SK-N-MC (cell line): ENCODE measurements at places on chromosomes 4 and X.
A peak's percentile ranks its signal among the peaks of the same experiment; 100 is the strongest.

GRCh38 chr4:71945791-71946190, 86.0 kb upstream of the NPFFR2 start:
- no peak for DNase-seq

GRCh38 chr4:87848622-87849351, 16.0 kb downstream of the MEPE start:
- DNase-seq: peak; percentile 56

DNA sequence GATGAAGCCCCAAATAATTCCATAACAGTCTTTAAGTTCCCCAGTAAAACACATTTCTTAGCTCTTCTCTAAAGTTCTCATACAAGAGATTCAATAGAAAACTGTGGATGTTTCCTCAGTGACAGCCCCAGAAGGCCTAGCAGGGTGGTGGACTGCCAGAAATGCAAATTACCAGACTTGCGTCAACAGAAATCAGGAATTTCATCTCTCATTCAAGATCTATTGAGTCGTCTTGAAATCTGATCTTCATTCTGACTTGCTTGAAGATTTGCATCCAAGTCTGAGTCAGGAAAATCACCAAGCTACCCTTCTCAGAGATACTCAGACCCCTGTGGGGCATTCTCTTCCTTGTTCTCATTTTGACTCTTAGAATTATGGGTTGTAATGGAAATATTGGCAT, 68.9 kb upstream of the NDP start:
- DNase-seq: no peak

DNA sequence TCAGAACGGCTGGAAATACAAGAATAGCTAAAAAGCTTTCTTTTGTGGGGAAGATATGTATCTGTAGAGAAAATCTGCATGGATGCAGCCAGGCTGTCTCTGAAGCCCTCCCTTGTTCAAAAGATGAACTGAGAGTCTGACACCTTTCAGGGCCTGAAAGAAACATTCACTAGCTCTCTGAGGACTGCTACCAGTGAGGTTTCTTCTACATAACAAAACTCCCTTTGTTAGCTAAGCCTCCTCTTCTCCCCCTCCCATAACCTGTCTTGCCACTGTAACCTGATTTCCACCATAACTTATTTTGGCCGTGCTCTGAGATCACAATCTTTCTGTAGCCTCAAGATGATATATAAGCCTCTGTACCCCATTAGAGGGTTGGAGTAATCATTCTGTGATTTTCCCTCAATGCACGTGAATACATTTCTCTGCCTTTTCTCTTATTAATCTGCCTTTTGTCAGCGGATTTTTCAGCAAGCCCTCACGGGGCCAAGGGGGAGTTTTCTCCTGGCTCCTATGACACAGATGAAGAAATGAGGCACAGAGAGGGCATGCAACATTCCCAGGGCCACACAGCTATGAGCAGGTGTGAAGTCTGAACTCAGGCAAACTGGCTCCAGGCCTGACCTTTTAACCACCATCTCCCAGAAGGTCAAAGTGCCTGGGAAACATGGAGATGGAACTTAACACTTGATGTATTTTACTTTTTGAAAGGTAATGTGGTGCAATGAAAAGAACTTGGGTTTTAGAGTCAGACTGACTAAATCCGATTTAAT, 161.6 kb upstream of the PRDX4 start:
- no peak for DNase-seq

GRCh38 chr4:22680065-22680642, 12.6 kb upstream of the GBA3 start:
- DNase-seq: no peak

DNA sequence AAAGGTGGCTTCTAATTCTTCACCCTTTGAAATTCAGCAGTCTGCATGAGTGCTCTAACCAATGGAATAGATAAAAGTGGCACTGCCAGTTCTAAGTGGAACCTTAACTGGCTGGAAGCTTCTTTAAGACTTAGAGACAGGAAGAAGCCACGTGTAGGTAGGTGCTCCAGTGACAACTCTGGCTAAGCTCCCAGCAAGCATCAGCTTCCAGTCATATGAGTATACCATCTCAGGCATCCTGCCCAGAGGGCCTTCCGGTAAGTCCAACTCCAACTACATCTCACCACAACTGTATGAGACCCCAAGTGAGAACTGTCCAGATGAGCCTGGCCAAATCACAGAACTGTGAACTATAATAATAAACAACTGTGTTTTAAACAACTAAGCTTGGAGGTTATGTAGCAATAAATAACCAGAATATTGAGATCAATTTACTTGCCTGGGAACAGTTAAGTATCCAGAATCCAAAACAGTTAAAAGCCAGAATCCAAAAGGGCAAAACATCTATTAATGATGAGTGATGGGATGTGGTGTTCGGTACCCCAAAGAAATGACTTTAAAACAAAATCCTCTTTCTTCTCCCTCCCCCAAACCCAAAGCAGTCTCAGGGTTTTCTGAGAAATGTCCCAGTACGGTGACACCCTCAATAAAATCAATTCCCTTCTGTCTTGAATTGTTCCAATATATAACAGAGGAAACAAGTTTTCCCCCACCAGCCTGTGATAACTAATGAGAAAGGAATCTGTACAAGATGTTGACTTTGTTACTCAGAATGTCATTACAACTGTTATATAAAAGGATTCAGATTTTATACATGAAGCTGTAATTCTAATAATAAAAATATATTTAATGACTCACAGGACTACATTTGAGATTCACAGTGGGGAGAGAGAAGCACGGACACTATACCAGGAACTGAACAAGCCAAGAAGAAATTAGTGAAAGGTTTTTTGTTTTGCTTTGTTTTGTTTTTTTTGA, 4.2 kb downstream of the TSPAN5 start:
- no peak for DNase-seq

GRCh38 chrX:48972220-48973164, 848 bp upstream of the KCND1 start:
- DNase-seq: no peak

- DNase-seq: no peak
These were observed 240.7 kb upstream of the TRAM1L1 start for GRCh38 chr4:117326091-117326490.

DNA sequence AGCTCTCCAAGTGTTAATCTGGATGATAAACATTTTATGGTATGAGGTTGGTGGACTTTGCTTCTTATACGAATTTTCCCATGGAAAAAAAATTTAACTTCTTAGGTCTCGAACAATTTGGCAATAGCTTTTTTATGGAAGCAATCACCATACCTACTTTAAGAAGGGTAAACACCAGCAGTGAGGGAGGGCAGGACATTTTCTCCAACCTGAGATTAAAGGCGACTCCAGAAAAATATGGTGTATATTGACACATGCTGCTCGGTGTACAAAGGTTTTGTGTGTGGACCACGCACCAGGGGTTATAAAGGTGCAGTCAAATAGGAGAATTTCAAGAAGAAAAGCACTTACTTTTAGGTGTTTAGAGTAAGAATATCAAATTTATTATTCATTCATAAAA, 34.2 kb upstream of the SULT1E1 start:
- DNase-seq: no peak

DNA sequence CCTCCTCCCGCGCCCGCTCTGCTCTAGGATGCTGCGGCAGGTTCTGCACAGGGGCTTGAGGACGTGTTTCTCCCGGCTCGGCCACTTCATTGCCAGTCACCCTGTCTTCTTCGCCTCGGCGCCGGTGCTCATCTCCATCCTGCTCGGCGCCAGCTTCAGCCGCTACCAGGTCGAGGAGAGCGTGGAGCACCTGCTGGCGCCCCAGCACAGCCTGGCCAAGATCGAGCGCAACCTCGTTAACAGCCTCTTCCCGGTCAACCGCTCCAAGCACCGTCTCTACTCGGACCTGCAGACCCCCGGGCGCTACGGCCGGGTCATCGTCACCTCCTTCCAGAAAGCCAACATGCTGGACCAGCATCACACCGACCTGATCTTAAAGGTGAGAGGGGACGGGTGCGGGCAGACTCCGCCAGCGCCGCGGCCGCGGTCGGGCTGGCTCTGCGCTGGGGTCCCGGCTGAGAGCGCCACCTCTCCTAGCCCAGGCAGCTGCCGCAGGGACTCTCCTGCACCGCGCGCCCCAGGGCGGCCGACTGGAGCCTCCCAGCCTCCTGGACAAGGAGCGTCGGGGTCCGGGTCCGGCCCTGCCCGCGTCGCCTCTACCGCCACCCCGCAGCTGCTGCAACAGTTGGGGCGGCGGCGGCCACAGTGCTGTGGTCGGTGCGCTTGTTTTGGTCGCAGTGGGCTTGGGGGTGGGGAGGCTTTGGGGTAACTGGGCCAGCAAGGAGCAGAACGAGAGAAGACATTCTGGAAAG, at the start of gene PTCHD1:
PTCHD1 (plus strand) TSS at position 2 of the 752 bp plus-strand sequence; CDS start at position 29, 27 bp downstream.
- DNase-seq: no peak

- no peak for DNase-seq
These were observed 81.4 kb upstream of the ACSL1 start for GRCh38 chr4:184907216-184907615.

DNA sequence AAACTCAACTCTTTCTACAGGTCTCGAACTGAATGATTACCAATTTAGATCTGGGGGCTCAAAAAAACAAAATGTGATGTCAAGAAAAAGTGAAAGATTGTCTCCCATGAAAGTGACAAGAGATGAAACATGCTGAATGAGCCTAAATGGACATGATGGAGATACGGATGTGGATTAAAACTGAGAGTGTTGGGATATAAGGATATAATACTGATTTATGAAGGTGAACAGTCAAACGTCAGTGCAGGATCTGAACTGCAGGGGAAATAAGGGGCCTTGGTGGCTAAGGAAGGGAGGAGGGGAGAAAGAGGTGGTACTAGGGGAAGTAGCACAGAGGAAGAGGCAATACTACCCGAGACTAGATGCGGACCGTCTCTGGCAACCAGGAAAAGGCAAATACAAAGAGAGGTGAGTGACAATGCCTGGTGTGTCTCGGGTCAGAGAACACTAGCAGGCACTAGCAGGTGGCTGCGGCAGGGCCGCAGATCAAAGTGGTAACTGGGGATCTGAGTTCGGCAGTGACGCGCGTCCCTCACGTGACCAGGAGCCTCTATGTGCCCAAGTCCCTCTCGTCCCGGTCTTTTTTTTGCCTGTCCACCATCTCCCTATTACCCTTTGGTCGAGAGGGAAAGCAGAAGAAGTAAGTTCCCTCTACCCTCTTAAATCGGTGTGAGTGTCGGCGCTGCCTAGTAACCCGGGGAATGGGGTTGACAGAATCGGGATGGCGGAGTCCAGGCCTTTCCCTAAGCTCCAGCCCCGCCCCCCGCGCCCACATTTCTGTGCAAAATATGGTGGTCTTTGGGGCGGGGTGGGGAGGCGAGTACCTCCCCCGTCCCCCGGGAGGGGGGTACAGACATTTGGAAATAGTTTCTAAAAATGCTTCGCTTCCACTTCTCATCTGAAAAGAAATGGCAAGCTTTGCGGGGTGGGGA, at the start of gene TCEAL1:
TCEAL1 (plus strand) TSS at position 590 of the 932 bp plus-strand sequence. CDS start 942 bp downstream, outside the sequence.
- DNase-seq: no peak

DNA sequence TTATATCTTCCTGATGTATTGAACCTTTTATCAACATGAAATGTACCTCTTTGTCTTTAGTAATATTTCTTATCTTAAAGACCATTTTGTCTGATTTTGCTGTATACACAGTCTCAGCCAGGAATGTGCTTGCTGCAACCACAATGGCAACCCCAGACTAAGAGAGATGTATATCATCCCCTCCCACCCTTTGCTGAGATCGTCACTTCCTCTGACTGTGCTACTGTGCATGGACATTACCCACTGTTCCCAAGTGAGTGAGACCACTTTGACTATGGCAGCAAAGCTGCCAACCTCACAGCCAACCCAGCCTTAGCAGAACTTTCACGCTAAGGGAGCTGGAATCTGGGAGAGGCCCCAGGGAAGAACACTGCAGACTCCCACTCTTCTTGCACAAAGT, 46.0 kb downstream of the EIF2S3 start:
- DNase-seq: no peak

DNA sequence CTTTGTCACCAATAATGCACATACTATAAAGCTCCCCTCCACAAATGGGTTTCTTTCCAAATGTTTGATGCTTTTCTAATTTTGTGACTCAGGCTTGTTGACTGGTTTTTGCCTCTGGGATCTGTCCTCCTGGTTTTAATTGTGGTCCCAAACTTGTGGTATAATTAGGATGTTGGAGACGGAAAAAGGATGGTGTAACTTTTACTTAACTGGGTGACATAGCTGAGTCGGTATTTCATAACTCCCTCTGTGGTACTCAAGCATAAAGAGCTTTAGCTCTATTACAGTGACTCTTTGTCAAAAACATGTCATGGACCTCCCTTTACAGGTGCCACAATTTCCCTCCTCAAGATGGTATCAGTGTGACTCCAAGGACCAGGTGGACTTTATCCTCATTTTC, 119.7 kb upstream of the RBPJ start:
- DNase-seq: no peak

DNA sequence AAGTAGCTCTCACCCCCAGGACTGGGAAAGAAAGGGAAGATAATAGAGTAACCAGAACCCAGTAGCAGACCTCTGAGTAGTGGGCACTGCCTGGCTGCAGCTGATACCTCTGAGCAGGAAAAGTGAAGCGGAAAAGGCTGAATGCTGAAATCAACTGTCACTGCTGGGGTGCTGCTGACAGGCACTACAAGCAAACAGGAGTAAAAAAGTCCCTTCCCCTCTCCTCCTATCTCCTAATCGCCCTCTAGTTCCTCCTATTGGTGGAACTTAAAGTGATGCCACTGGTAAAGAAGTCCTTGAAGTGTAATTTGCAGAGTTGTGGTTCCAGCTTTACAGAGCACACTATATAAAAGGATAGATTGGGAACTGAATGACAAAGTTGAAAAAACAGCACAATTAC, 32.8 kb upstream of the GLRB start:
- DNase-seq: no peak

- DNase-seq: no peak
These were observed 87.3 kb downstream of the PRSS12 start for GRCh38 chr4:118265312-118266144.

DNA sequence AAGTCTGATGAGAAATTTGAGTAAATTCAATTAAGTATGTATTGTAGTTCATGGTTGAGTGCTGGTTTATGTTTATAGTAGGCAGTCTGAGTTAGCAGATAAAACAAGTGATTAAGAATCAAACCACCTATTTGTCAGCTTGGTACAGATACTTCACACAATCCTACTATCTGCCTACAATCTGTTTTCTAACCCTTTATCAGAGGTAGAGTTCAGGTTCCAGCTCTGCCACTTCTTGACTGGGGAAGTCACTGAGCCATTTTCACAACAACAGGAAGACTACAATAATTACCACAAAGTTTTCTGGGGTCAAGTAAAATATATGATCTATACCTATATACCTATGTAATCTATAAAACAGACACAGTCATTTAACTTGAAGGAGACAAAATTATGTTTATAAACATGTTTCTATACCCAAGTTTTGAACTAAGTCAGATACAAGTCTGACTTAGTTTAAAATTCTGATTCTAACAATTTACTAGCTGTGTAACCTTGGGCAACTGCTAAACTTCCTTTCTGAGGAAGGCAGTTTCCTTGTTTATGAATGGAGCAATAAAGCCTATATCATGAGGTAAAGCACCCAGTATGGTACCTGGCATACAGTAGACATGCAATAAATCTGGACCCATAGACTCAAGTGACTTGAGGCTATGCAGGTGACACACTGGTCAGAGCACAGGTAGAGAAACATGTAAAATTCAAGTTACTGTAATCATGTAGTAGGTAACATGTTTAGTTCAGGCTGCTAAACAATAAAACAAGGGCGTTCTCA, 37.2 kb upstream of the BDH2 start:
- no peak for DNase-seq

- no peak for DNase-seq
These were observed 109.5 kb downstream of the TAB3 start for GRCh38 chrX:30779453-30780030.
